ENCODE measurements at places on chromosomes 13 and 19.
A peak's percentile ranks its signal among the peaks of the same experiment; 100 is the strongest.

DNA sequence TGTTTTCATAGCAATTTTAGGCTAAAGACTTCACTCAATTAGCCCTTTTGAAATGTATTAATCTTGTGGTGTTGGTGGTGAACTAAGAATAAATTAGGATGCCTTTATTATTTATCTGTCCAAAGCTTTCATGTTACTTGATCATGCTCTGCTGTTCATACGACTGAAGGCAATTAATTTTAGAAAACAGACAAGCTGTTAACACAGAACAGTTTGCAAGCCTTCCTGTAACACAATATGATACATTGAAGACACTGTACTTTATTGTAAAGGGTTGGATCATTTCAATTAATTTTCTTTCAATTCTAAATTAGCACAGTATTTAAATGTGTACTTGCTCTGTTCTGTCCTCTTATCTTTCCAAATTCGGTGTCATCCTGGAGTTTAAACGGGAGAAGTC, 794.3 kb upstream of the MIR17HG start:
- DNase-seq, result no peak

DNA sequence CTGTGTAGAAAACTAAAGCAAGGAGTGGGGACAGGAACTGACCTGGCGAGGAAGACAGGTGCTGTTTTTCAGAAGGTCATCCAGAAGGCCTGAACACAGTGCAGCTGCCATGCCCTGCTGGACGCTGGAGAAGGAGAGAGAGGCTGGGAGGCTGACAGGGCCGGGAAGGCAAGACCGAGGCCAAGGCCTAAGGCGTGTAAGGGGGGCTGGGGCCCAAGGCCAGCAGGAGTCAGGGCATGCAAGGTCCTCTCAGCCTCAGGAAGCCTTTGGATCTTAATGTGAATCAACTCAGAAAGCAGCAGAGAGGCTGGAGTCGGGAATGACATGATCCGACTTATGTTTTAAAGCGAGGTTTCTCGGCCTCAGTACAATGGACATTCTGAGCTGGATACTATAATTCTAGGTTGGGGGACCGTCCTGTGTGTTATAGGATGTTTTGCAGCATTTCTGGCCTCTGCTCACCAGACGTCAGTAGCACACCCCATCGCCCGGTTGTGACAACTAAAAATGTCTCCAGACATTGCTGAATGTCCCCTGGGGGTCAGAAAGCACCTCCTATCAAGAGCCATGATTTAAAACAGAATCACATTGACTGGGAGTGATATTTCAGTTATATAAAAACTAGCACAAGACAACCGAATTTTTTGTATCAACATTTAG, 530.4 kb downstream of the MYO16 start:
- DNase-seq, result peak; percentile 29

DNA sequence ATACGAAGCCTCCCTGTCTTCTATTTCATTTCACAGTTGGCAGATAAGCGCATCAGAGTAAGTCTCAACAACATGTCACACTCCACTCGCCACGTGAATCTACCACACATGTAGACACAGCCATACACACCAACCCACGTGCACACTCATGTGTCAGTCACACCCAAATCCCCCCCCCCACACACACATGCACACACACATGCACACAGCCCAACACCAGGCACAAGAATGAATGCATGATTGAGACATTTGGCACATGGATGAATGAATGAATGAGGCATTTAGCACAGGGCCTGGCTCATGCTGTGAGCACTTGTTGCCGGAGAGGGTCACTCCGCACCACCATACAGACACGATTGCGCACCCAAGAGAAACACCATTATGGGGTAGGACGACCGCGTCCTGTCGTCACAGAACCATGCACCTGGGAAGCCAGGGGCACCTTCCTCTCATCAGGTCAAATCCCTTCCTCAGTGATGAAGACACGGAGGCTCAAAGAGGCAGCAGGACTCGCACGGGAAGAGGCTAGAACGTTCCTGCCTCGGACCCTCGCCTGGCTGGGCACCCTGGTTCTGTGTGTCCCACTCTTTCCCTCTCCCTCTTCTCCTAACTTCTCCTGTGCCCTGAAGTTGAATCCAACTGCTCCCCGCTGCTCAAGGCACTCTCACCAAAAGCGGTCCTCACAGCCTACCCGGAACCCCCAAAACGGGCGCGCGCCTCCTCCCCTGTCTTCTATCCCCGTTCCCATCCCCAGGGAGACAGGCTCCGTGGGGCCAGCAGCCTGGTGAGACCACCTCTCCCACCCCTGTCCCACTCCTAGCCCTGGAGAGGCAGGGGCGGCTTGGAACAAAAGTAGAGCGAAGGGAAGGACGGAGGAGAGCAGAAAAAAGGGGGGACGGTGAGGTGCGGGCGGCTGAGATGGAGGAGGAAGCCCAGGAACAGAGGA, 1.3 kb downstream of the MEIS3 start:
- DNase-seq, result no peak

- no peak for DNase-seq
Observed at GRCh38 chr19:30335306-30335886, 36.8 kb upstream of the ZNF536 start.

DNA sequence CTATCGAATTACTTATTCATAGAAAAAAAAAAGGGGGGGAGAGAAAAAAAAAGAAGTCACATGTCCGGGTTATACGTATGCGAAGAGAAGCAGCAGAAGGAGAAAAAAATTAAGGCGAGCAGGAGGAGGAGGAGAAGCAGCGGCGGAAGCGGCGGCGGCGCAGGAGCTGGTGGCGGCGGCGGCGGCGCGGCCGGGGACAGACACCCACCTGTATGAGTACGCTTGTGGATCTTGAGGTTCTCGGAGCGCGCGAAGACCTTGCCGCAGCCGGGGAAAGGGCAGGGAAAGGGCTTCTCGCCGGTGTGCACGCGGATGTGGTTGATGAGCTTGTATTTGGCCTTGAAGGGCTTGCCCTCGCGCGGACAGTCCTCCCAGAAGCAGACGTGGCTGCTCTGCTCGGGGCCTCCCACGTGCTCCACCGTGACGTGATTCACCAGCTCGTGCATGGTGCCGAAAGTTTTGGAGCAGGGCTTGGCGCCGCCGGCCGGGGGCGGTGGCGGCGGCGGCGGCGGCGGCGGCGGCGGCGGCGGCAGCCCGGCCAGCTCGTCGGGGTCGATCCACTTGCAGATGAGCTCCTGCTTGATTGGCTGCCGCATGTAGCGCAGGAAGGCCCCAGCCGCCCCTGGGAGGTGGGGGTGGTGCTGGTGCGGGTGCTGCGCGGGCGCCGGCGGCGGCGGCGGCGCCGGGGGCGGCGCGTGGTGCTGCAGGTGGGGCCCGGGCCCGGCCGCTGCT, 1.5 kb downstream of the ZIC5 start:
- no peak for DNase-seq

GRCh38 chr13:86741762-86742285, 929.3 kb upstream of the SLITRK5 start:
- no peak for DNase-seq

DNA sequence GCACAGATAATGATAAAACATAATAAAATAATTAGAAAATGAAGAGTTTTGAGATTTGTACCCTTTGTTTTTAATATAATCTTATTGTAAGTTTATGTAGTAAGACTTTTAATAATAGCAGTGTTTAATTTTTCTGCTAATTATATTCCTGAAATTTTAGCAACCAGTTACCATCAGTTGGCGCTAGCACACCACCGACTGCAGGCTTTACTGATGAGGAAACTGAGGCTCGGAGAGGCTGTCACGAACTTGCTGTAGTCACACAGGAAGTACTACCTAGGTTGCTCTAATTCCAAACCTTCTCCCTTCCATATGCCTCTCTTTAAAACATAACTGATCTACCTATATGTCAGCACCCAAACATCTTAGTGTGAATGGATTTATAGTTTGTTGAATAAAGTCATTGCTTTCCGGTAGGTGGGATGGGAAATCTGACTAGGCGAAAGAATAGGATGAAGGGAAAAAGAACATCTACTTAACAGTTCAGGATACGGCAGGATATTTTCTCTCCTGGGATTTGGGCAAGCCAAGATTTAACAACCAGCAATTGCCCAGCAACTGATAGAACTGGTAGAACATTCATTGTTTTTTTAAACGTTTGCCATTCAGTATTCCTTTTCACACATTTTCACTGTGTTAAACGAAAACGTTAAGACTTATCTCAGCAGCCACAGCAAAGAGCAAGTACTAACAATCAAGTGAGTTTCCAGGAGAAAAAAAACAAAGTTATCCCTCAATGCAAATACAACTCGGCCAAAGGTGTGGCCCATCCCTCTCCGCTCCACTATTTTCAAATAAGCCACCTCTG, 822 bp upstream of the RFXAP start:
- DNase-seq, result no peak

- peak; percentile 33 for DNase-seq
Observed at GRCh38 chr19:11693505-11694499, 44.9 kb downstream of the ZNF823 start.

- no peak for DNase-seq
Observed at GRCh38 chr13:26280295-26280694, 26.4 kb downstream of the CDK8 start.

DNA sequence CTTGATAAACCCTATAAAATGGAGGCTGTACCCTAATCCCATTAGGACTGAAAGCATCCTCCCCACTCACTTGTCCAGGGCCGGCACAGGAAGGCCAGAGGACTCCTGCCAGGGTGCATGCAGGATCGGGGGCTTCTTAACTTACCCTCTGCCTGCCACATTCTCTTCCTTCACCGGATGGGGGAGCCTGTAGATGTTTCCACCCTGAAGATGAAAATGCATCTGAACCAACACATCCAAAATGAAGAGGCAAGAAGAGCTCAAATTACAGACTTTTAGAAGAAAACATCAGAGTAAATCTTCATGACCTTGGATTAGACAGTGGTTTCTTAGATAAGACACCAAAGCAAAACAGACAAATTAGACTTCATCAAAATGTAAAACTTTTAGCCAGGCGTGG, 25.9 kb upstream of the NAPA start:
- DNase-seq, result no peak

- DNase-seq, result no peak
Observed at GRCh38 chr13:68076046-68076445, 845.9 kb upstream of the PCDH9 start.
